Cardiac fibroblast (primary cell): ENCODE measurements at places on chromosomes 4 and X.

DNA sequence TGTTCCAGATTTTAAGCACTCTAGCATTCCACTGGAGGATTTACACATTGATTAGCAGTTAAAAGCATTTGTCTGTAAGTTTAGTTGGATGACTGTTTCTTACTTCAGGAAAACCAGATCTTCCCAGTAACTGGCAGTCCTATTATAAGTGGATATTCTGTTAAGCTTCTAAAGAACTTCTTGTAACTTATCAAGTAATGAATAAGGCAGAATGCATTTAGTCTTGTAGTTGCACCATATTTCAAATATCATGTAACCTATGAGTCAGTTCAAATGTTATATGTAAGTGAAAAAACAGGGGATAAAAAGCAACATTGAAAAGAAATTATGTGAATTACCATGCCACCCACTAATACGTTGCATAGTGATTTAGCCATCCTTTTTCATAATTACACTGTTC lies 30.2 kb upstream of the TENM3 start:
- DNase-seq = peak; percentile 18

DNA sequence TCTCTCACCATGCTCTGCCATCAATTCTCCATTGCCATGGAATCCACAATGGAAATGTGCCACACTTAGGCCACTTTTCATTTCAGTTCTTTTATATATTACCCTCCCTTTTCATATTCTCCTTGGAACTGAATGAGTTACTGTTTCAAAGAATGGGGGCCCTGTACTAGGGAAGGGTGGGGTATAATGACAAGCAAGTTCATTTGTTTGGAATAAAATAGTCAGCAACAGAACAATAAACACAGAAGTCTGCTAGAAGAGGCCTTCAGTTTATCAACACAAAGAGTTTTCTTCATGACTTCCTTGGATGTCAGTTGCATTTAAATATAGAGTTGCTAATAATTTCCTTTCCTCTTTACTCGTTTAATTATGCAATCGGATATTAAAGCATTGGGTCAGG lies 478.3 kb upstream of the FTHL17 start:
- no peak for DNase-seq

- no peak for DNase-seq
Observed at GRCh38 chrX:118510111-118510510, 14.5 kb downstream of the DOCK11 start.

- DNase-seq = peak; percentile 27
Observed at GRCh38 chr4:56414135-56414670, 21.2 kb downstream of the PPAT start.

DNA sequence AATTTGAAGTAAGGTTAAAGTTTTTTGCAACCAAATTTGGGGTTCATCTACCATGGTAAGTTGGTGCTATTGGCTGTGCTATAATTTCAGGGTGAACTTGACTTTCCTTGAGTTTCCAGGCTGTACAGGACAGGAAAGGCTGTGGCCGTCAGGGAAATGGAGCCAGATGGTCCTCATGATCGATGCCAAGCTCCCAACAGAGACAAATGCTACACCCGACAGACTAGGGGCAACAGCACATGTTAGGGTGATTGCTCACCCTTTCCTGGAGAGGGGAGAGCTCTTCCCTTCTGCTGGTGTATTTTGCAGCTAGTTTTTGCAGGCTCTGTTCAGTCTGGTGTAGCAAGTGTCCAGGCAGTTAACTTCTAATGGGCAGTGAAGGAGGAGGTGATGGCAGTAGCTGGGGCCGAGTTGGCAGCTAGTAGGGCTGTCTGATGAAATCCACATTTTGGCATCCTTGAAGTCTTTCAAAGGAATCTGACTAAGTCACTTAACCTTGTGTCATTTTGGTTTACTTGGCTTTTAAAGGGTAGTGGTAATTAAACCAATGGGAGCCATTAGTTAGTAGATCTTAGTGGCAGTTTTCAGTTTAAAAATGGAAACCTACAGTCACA lies 47.8 kb downstream of the GAB1 start:
- DNase-seq = peak; percentile 66

- no peak for DNase-seq
Observed at GRCh38 chrX:153494061-153494460, 719 bp upstream of the BGN start.

- peak; percentile 83 for DNase-seq
Observed at GRCh38 chr4:74320559-74321118, 12.4 kb downstream of the EPGN start.

GRCh38 chr4:112521123-112522023 lies 5.4 kb upstream of the NEUROG2 start:
- DNase-seq = no peak

GRCh38 chrX:153537526-153538295 lies 20.3 kb downstream of the ATP2B3 start:
- no peak for DNase-seq

DNA sequence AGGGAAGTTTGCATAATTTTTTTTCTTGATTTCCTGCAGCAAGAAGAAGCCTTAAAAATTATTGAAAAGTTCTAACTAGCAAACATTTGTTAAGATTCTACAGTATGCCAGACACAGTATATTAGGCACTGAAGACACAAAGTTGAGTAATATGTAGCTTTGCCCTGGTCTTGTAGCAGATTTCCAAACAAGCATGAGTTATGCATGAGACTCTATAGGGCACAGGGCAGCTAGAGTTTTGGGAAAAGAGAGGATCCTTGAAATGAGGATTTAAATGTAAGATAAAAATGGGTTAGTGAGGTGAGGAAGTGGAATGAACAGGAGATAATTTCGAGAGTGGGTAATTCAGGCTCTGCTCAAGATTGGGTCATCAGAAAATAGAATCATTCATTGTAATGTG lies 8.6 kb upstream of the GPRIN3 start:
- no peak for DNase-seq

DNA sequence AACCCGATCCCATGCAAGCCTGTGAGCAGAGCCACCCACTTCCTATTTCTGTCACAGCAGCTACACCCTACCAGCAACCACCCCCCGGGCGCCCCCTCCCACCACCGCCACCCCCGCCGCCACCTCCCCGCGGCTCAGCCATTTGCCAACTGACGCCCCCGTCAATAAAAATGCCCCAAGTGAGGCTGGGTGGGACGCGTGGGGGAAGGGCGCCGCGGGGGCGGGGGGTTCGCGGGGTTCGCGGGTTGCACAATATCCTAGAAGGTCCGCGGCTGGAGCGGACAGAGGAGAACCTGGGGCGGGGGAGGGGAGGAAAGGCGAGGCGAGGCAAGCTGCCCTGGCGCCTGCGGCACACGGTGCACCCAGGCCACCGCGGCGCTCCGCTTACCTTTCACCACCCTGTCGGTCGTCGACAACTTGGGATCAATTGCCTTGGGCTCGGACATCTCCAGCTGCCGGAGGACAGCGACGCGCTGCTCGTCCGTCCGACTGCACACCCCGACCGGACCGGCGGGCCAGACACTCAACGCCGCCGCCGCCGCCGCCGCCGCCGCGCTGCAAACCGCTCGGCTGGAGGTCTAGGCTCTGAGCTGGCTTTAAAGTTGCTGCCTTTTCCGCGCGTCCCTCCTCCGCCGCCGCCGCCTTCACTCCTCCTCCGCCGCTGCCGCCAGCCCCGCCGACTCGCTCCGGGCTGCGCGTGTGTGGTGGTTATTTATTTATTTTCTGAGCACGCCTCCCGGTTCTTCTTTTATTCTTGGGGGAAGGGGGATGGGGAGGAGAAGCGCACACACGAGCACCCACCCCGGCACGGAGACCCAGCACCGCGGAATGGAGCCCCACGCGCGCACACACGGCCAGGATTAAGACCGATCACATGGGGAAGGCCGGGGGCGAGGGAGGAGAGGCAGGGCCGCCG lies 717 bp downstream of the PPP3CA start:
- DNase-seq = peak; percentile 79

DNA sequence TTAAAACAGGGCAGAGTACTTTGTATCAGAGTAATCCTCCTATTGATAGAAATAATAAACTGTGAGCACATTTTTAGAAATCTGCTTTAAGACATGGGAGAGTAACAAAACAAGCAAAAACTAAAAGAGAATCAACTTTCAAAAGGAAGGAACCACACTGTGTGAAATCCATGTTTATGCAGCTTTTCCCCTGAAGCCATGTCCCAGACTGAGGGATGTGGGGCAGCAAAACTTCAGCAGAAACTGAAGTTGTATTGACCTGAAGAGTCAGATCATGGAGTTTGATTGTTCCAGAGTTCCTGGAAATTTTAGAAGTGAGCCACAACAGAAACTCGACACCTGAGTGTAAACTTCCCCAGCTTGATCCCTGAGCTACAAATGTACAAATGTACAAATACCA lies 53.2 kb downstream of the COMMD8 start:
- DNase-seq = no peak

- DNase-seq = peak; percentile 38
Observed at GRCh38 chrX:130915302-130915701, 12.3 kb upstream of the ENOX2 start.

GRCh38 chr4:86032476-86033022 lies 327.3 kb downstream of the MAPK10 start:
- DNase-seq = peak; percentile 95

DNA sequence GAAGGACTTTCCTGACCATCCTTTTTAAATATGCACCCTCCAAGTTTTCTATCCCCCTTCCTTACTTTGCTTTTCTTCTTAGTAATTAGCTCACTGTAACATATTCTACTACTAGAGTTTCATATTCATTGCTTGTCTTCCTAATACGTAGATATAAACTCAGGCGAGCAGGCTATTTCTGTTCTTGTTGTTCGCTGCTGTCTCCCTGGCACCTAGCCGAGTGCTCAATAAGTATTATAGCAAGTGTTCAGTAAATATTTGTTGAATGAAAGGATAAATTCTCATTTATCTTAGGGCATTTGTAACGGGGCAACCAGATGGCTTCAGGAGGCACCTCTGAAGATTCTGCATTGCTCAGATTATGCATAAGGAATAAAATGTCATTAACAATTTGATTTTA lies 6.8 kb upstream of the RHOH start:
- DNase-seq = no peak

DNA sequence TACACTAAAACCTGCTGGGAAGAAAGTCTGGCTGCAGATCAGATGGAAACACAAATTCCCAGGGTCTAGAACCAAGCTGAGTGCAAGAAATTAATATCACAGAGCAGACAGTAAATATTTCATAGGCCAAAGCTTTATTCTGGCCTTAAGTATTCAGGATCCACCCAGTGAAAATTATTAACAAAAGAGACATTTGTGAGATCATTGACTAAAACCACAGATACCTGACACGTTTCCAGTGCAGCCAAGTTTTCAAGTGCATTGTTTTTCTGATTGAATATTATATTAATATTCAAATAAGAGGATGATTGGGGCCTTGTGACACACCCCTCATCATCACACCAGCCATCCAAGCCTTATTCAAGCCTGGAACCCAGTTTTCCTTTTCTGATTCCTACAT lies 10.3 kb downstream of the ELOVL6 start:
- no peak for DNase-seq

DNA sequence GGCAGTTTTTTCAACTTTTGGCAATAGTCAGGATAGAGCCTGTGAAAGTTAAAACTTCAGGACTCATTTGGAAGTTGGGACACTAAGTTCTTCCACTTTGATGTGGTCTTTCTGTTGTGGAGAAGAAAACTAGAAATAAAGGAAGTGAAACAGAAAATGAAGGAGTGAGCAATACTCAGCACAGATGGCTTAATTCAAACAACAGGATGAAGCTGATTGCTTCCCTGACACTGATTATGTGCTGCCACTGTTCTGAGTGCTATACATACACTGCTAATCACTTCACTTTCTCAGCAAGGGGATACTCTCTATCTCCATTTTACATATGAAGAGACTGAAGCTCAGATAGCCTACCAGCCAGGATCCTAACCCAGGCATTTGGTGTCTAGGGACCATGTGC lies 235.1 kb upstream of the CPEB2 start:
- DNase-seq = no peak

- DNase-seq = no peak
Observed at GRCh38 chr4:13262816-13263215, 221.3 kb downstream of the RAB28 start.

GRCh38 chrX:54640736-54641135 lies 110.7 kb downstream of the GNL3L start:
- peak; percentile 5 for DNase-seq
